Left lung (tissue), 14 donors: ENCODE measurements at places on chromosomes 7 and 10.

- DNase-seq, result no peak
Observed at GRCh38 chr7:149850716-149851115, 12.5 kb downstream of the ZNF862 start.

- no peak for DNase-seq
Observed at GRCh38 chr10:123639131-123639530, 27.0 kb upstream of the GPR26 start.

DNA sequence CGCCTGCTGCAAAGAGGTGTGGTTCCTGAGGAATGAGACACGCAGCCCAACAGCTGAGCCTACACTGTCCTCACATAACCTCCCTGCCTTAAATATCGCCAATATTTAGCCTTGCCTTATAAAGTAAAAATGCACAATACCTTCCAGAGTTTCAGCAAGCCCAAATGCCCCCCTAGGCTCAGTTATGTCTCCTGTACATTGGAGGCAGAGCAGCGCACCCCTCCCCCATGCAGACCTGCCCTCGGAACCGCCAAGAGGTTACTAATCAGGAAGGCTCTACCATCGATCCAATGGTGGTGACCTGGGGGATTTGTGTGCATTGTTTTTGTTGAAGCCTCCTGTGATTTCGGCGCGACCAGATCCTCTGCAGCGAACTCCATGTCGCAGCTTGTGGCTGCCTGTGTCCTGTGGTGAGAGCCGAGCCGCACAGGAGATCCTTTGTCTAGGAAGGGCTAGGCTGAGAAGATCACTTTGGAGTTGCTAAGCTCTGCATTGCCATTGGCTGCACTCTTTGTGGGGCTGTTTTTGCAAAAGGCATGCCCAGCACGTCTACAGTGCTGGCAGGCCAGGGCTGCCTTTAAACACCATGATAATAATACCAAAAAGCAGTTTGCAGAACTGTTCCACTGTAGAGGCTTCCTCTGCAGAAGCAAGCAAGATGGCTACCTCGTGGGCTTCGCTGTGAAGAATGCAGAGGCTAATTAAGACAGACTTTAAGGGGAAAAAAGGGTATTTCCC, 40.1 kb downstream of the TET1 start:
- DNase-seq, result peak; percentile 77

GRCh38 chr10:89153971-89154370, 53.1 kb downstream of the CH25H start:
- DNase-seq, result no peak

- DNase-seq, result no peak
Observed at GRCh38 chr7:15327001-15327400, 234.8 kb downstream of the AGMO start.

DNA sequence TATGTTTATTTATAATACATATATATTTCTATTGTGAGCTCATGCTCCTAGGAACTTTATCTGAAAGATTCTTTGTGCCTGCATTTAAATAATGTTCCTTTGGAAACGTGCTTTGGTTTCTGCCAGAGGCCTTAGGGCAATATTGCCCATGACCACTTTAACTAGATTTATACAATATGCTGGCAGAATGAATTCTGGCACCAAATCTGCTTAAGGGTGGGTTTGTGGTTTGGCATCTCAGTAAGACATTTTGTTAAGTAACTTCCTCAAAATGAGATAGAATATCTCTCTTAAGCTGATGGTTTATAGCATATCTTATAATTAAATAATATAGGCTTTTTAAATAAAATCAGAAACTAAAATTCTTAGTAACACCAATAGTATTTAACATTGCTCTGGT, 252.9 kb downstream of the RNLS start:
- DNase-seq, result no peak

GRCh38 chr10:29160150-29160617, 128.7 kb upstream of the LYZL1 start:
- no peak for DNase-seq

GRCh38 chr10:119025336-119025735, 4.2 kb upstream of the NANOS1 start:
- peak; percentile 91 for DNase-seq
